Occipital lobe (tissue), 3 donors: ENCODE measurements at places on chromosomes 1 and 21.

DNA sequence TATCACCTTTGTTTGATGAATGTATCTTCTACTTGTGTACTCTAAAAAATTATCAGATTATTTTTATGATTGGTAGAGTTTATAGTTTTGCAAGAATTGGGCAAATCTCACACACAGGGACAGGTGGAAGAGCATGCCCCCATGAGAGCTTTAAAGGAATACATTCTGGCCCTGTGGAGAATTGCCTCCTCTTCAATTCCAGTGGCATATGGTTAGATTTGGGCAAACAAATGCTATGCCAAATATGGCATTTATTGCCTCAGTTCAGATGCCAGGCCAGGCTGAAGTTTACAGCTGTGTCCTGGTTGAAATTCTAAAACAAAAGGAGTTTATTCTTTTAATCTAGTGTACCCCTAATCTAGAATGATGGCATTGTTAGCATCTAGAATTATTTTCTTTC lies 162.4 kb upstream of the CACYBP start:
- DNase-seq, result no peak

DNA sequence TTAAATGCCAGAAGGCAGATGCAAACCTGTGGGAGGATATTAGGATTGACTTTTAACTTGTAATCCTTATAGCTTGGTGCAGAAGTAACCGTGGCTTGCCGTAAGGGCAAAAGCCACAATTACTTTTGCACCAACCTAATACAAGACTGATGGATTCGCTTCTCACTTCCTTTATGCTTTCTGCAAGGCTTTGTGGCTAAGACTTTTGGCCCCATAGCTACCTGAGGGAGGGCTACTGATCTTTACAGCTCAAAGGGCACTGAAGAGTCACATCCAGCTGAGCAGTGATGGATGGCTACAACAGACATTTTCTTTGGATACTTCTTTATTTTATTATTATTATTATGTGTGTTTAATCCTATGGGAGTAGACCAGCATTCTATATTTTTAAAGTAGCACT lies 140.4 kb downstream of the ST6GALNAC5 start:
- no peak for DNase-seq

GRCh38 chr1:231774719-231775335 lies 148.2 kb downstream of the DISC1 start:
- DNase-seq, result no peak

DNA sequence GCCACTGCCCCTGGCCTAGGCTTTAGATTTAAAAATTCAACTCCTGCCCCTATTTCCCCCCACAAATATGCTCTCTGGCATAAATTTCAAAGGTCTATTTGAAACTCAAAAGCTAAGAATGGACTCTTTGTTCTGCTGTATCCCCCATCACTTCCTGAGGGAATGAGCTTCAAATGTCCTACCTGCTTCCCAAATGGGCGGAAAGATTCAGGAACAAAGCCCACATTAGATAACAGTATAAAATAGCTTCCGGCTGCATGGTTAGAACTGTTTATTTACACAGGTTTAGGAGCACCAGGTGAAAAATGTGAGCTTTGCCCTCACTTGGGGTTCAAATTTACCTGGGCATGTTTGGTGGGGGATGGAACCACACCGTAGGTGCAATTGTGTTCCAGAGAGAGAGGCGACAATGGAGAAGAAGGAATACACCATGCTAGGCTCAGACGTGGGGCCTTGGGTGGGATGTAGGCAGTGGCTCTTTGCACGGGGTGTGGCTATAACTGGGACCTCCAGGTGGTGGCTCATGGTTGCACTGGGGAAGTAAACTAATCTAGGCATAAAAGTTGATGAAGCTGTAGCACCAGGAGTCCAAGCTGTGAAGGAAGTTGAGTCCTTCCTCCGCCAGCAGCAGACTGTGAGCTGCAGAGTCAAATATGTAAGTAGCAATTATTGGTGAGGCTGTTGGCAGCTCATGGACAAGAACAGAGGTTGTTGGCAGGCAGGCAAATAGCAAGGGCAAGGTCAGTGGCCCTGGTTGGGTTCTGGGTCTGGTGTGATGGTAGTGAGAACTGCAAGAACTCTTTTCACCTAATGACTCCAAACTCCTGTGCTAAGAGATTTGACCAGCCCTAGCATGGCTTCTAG lies 41.5 kb upstream of the SRSF10 start:
- no peak for DNase-seq

GRCh38 chr1:206512058-206512850 lies 4.9 kb downstream of the RASSF5 start:
- no peak for DNase-seq

DNA sequence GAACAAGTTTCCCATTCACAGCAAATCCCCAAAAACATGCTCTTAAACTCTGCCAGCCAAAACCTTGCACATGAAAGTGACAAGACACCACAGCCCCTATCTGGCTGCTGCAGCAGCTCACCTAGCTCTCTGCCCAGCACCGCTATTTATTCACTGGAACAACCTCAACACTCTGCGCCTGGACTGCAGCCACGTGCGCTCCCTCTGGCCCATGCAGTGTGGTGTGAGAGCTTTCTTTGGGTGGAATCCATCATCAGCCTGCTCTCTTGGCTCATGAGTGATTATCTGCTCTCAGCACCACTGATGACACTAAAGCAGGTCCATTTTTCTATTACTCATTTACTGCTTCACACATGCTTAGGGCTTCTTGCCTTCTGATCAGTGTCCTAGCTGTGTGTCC lies 11.4 kb downstream of the KCNJ6 start:
- peak; percentile 26 for DNase-seq

- no peak for DNase-seq
Measured at GRCh38 chr1:119713039-119713748, 1.5 kb downstream of the PHGDH start.

- no peak for DNase-seq
Measured at GRCh38 chr1:156592910-156593660, 1.5 kb downstream of the NAXE start.

- DNase-seq, result no peak
Measured at GRCh38 chr1:219236933-219237610, 63.4 kb downstream of the LYPLAL1 start.

DNA sequence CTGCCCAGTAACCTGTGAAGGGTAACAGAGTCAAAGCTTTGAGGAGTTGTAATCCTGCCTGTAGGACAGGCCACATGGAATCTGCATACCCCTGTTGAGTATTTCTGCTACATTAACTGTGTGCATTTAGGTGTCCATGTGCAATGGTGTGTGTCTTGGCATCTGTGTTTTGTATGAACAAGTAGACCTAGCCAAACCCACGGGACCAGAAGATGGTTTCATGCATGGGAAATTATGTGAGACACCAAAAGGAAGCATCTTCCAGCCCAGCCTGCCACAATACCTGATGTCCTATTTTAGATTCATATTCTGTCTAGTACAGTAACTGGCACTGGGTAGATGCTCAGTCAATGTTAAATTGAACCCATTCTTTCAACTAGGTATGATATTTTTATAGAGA lies 70.8 kb upstream of the KCND3 start:
- no peak for DNase-seq

GRCh38 chr1:237042526-237042891 lies 525 bp downstream of the RYR2 start:
- no peak for DNase-seq

DNA sequence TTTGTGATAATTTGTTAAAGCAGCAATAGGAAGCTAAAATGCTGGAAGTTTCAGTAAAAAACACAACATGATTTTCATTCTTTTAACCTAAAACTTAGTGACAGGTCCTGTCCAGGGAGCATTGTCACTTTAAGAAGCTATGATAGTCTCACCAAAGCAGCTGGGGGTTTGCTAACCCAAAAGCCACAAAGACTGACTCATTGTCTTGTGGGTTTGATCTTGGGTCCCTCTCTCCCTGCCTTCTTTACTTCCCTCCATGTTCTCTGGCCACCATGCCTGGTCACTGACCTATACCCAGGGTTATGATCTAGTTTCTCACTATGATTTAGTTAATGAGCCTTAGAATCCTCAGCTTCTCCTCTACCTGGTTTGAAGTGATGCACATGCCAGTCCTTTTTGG lies 213.5 kb upstream of the PTGFR start:
- DNase-seq, result no peak

- no peak for DNase-seq
Measured at GRCh38 chr1:27666791-27667254, 5.2 kb downstream of the IFI6 start.

GRCh38 chr1:1349256-1350012 lies at the start of gene DVL1:
Gene DVL1, minus strand, starts transcription at chr1:1349418. Its CDS starts 353 bp downstream, at chr1:1349065.
- peak; percentile 63 for DNase-seq

- DNase-seq, result peak; percentile 13
Measured at GRCh38 chr1:54396261-54396933, 9.8 kb downstream of the SSBP3 start.

DNA sequence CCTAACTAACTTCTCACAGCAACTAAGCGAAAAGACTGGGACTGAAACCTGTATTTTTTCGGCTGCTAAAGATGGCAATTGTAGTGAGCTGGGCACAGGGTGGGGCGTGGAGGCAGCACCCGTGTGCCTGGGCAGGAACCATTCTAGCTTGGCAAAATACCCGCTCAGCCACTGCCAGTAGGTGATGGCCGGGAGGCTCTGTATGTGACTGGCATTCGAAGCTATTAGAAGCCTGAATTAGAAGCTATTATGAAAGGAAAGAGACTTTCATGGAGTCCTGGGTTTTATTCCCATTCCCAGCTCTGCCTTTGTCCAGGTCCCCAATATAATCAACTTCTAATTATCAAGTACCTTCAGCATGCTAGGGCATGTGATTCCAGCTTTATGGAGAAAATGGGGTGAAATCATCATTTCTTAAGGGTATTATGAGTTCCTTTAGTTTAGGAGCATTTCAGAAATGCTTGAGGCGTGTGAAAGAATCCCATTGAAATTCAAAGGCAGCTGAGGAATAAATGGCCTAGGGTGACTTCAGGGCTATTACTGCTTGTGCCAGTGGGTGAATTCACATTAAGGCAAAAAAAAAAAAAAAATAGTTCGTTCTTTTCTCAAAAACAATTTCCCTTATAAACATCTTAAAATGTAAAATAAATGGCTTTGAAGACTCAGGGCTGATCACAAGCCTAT lies 125.6 kb downstream of the KCNN3 start:
- DNase-seq, result no peak

DNA sequence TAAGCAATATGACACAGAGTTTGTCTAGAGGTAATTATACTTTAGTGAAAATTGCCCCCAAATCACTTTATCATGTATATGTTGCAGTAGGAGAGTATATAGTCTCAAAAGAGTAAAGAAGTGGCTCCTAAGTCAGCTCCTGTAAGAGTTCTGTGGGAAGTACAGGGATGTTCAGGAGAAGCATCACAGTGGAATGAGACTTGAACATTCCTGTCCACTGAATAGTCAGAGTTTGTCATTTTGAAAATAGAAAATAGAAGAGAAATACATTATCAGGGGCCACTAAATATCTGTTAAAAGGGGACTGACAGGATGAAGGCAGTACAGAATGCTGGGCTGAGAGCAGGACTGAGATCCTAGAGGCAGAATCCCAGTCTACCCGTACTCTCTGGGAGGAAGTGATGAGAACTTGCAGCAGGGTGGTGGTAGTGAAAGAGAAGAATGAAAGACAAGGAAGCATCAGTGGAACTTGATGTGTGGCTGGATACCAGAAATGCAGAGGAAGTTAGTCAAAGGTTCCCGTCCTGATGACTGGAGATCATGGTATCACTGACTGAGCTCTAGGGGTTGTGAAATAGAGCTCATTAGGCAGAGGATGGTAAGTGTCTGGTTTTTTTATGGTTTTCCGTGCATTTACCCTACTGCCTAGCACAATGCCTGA lies 153.4 kb downstream of the FMN2 start:
- no peak for DNase-seq

DNA sequence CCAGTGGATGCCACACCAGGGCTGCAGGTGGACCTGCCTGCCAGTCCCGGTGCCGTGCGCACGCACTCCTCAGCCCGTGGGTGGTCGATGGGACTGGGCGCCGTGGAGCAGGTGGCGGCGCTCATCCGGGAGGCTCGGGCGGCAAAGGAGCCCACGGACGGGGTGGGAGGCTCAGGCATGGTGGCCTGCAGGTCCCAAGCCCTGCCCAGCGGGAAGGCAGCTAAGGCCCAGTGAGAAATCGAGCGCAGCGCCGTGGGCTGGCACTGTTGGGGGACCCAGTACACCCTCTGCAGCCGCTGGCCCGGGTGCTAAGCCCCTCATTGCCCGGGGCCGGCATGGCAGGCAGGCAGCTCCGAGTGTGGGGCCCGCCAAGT lies 1171.8 kb upstream of the B3GALT2 start:
- DNase-seq, result no peak

GRCh38 chr1:53439337-53440207 lies 19.6 kb upstream of the DMRTB1 start:
- DNase-seq, result no peak

- no peak for DNase-seq
Measured at GRCh38 chr1:233224311-233224710, 71.2 kb downstream of the PCNX2 start.

DNA sequence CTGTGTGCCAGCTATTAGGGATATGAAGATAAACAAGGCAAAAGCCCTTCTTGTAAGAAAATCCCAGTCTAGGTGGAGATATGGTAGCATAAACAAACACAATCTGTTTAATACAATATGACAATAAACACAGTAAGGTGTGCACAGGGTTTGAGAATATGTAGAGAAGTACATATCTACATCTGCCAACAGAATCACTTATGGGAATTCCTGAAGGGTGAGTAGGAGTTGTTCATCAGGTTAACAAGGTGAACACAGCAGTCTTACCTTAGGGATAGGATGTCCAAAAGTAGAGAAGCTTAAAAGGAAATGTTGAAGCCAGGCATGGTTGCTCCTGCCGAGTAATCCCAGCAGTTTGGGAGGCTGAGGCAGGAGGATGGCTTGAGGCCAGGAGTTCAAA lies 57.7 kb upstream of the LRRC7 start:
- no peak for DNase-seq

DNA sequence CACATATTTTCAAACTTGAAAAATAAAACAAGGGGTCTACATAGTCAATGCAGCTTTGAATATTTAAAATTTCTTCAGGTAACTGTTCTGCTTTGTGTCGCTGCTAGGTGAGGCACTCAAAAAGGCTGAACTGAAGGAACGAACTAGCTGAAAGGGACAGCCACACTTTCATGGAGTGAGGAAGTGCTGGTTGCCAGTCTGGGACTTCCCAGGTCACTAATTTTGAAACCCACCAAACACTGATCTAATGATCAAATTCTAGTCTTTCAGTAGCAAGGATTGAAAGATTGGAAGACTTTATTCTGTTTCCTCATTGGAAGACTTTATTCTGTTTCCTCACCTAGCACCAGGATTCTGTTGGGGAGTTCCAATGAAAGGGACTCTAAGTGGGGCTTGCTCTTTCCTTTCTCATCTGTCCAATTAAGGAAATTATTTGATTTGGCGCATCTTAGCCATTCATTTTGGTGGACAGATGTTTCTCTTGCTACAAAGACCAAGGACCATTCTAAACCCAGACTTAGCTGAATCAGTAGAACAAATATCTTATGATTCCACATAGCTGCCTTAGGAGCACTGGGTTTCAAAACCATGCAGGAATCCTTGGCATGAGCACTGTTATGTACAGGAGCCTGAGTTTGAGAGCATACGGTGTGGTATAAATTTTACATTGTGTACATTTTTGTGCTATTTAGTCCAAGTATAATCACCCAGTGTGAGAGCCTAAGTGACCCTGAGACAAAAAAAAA lies 10.9 kb upstream of the ARID1A start:
- no peak for DNase-seq

GRCh38 chr21:21897275-21897883 lies 899.2 kb downstream of the NCAM2 start:
- DNase-seq, result no peak
